Fibroblast of gingiva (primary cell): ENCODE measurements at places on chromosomes 5 and 9.
A peak's percentile ranks its signal among the peaks of the same experiment; 100 is the strongest.

- DNase-seq, result peak; percentile 98
Observed at GRCh38 chr9:121278477-121279261, 10.7 kb downstream of the GSN start.

DNA sequence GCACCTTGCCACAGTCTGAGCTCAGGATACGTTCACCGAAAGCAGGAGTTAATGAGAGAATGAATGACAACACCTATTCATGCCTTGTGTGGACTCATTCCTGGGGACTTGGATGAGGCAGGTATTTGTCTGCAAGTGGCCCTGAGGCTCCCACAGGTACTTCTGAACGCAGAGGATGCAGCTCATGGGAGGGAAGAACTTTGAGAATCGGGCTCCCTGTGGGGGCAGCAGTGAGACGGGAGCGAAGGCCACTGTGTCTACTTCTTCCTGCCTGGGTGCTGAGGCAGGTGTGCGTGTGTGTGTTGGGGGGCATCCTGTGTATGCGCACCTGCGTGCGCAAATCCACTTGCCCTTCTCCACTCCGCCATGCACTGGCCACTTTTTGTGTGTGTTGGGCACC lies 42.2 kb downstream of the PTPN3 start:
- DNase-seq, result no peak

- DNase-seq, result peak; percentile 43
Observed at GRCh38 chr5:110625376-110625999, 101.0 kb downstream of the TMEM232 start.

- no peak for DNase-seq
Observed at GRCh38 chr5:36217988-36218387, 23.7 kb downstream of the NADK2 start.

DNA sequence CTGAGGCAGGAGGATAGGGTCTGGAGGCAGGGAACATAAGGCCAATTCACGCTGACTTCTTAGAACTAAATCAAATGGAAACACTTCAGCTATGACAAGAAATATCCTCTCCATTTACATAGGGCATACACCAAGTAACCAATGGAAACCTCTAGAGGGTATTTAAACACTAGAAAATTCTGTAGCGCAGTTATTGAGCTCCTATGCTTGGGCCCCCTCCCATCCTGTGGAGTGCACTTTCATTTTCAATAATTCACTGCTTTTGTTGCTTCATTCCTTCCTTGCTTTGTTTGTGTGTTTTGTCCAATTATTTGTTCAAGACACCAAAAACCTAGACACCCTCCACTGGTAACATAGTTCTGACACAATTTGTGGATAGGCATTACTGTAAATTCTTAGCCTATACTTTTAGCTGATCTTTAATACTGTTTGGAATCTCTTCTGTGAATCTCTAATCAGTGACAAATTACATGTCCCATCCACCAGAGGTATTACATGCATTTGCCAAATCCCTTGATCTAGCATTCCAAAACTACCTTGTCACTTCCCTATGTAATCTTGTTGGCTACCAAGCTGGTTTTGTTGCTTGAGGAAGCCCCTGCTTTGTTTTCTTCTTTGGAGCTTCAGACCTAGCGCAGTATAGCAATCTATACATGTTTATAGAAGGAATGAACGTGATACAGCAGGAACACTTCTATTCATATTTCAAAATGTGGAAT lies 61.6 kb downstream of the ST8SIA4 start:
- DNase-seq, result no peak

DNA sequence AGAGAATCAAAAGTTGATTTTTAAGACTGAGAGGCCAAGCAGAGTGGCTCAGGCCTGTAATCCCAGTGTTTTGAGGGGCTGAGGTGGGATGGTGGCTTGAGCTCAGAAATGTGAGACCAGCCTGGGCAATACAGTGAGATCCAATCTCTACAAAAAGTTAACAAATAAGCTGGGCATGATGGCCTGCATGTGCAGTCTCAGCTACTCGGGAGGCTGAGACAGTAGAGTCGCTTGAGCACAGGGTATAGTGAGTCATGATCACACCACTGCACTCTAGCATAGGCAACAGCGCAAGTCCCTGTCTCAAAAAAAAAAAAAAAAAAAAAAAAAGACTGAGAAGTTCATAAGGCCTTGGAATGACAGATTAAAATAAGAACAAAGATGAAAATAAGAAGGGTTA lies 177.2 kb downstream of the TMEM232 start:
- DNase-seq, result no peak

GRCh38 chr9:110802416-110803035 lies 133.9 kb downstream of the MUSK start:
- DNase-seq, result peak; percentile 87

- DNase-seq, result no peak
Observed at GRCh38 chr5:126514558-126515141, 80.4 kb downstream of the ALDH7A1 start.

- DNase-seq, result peak; percentile 74
Observed at GRCh38 chr9:20684875-20685696, 1.0 kb downstream of the FOCAD start.

DNA sequence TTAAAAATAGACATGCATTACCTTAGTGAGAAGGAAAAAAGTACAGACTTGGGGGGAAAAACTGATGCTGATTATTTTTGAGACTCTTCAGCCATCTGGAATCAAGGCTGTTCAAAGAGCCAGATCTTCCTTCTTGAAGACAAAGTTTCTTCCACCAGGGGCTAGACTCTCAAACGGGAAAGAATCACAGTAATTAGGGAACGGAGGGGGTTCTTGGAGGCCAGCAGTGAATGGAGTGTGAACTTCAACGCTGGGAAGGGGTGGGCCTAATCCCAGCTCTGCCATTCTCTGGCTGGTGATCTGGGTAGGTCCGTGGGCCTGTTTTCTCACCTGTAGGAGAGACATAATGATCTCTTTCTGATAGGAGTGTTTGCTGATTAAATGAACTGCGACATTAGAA lies 21.1 kb upstream of the LHX2 start:
- no peak for DNase-seq

GRCh38 chr5:113683211-113683610 lies 169.7 kb downstream of the YTHDC2 start:
- DNase-seq, result no peak

GRCh38 chr5:16484081-16484480 lies 18.5 kb upstream of the ZNF622 start:
- no peak for DNase-seq

DNA sequence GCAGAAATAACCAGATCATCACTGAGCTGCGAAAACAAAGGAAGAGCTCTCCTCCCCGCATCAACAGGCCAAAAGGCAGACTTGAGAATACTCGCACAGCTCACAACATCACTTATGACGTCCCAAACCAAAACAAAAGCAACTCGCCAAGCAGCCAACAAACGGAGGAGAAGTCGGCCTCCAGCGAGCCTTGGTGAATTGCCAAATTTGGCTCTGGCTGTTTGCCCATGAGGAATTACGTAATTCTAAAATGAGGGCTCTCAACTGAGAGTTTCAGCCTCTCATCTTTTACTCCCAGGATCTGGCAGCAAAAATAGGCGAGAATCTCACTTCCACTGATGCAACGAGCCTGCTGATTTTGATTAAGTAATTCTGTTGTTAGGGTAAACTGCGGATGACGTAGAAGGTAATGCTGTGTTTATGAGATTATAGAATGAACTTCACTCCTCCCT lies 51.7 kb upstream of the SEMA6A start:
- peak; percentile 51 for DNase-seq

DNA sequence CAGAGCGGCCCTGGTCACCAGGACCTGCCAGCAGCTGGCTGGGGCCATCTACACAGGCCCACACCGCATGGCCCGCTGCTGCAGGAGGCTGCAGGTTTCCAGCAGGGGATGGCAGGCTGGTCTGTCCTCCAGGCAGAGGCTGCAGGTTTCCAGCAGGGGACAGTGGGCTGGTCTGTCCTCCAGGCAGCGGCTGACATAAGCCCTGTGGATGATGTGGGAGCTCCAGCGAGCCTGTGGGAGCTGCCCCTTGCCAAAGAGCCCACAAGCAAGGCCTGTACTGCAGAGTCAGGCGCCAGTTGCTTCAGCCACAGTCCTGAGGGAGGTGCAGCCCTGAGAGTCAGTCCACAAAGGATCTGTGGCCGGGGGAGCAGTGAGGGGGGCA lies 18.5 kb downstream of the TPPP start:
- no peak for DNase-seq

GRCh38 chr9:135376511-135377265 lies 102.9 kb upstream of the PPP1R26 start:
- DNase-seq, result no peak

DNA sequence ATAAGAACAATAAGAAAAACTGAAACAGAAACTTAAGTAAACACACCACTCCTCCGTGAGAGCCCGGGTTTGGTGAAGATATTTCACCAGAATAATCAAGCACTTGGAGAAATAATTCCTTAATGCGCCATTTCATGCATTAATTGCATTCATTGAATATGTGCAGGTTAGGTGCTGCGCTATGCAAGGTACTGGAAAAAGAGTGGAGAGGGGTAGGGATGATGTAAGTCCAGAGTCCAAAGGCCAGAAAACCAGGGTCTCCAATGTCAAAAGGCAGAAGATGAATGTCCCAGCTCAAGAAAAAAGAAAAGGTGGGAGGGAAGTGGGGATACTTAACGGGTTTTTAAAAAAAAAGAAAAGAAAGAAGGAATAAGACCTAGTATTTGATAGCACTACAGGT lies 669 bp upstream of the ZFP37 start:
- no peak for DNase-seq

DNA sequence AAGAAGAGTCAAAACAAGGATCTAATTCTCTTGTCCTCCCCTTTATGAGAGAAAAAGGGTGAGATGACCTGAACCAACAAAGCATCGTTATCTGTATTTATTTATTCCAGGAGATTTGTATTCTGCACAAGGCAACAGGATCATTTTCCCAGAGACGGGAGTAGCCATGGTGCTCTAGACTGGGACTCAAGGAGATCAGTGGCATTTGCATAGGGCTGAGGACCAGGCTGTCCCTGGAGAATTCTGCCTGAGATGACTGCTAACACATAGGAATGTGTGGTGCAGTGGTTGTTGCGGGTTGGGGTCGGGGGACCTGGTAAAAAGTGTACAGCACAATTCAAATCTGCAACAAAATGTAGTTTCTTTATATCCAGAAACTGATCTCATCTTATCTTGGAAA lies 22.3 kb upstream of the ZNF474 start:
- no peak for DNase-seq

GRCh38 chr5:2110137-2110933 lies 227.6 kb upstream of the IRX4 start:
- DNase-seq, result no peak

DNA sequence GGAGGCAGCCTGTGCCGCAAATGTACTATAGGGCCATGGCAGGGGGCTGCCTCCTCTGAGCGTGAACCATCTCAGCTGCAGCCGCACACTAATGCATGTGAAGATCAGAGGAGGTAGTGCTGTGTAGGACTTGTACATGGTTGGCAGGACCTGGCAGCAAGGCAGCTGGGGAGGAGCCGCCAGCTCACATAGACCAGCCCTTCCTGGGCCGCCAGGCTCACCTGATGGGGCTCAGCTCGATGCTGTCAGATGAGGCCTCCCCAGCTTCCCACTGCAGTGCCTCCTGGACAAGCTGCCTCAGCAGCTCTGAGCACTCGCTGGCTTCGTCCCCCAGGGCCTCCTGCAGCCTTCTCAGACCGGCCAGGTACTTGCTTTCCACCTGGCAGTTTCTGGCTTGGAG lies 18.0 kb upstream of the CORO2A start:
- no peak for DNase-seq

- no peak for DNase-seq
Observed at GRCh38 chr9:101902051-101902450, 163.6 kb upstream of the GRIN3A start.

- DNase-seq, result peak; percentile 23
Observed at GRCh38 chr5:81393783-81394718, at the start of gene ACOT12. Gene ACOT12, minus strand, starts transcription at chr5:81394134. Its CDS starts 20 bp downstream, at chr5:81394114.

GRCh38 chr5:133347039-133347438 lies 265.3 kb downstream of the FSTL4 start:
- DNase-seq, result no peak

DNA sequence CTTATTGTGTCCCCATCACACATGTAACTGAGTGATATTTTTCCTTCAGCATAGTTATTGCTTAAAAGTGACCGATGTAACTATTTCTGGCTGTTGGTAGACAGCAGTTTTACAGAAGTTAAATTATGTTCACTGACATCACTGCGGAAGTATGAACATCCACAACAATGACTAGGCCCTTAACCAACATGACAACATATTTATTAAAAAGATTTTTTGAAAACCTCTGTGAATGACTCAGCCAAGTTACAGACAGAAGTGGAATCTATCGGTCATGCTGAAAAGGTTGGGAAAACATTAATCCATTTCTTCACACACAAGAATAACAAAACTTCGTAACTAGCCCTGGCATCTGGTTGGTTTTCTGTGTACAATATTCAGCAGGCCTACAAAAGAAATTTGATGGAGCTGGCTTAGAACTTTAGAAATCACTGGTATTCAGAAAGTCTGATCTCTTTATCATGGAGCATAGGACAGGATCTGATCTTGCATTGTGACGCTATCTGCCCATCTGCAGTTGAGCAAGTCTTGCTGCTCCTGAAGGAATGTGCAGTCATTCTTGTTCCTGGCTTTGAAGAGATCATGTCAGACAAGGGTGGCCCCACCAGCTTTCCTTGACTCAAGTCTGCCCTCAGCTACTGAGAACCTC lies 6.5 kb downstream of the GLIS3 start:
- peak; percentile 96 for DNase-seq

GRCh38 chr5:153792305-153792704 lies 246.4 kb downstream of the FAM114A2 start:
- DNase-seq, result no peak

DNA sequence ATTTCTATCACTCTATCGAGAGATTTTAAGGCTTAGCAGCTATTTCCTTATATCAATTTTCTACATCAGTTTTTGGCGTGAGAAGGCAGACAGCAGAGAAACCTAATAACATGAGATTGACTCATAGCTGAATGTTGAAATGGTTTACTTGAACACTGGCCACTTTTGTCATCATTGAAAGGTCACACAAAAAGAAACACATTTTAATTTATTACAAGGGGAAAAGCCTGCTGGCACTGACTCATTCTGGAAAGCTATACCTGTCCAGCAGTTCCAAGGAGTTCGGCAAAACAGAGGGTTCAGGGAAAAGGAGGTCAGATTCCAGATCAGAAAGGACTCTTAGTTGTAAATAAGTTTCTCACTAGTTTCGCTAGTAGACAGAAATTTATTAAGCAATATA lies 566.4 kb downstream of the DNAH5 start:
- DNase-seq, result peak; percentile 10

- no peak for DNase-seq
Observed at GRCh38 chr5:136560126-136560525, 194.8 kb upstream of the TRPC7 start.
